ENCODE measurements at places on chromosomes 3 and 15.

DNA sequence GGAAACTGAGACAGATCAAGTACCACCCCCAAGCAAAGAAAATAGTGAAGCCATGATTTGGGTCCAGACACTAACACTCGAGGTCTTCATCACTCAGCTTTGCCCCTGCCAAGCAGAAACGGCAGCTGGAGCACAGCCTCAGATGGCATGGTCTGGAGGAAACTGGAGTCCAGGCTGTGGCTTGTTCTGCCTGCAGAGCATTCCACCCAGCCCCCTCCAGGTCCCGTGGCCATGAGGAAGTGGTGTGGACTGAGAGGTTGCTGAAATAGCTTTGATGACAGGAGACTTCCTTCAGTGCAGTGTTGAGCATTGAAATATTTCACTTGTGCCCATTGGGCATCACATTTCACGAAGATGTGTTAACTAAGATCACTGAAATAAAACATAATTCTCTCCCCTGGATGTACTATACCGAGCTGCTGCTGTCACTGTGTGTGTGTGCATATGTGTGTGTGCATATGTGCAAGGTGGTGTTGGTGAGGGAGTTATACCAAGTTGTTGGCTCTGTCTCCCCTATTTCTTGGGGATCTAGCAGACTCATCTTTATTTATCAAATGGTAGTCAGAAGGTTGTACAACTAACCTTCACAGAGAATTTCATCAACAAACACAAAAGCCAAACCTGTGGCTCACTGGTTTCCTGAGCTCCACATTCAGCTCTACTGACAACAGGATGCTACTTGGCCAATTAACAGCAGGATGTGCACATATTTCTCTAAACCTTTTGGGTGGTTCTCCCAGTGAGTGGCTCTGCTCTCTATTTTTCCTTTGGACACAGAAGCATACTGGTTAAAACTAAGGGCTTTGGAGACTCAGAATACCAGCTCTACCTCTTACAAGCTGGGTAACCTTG, 660.1 kb upstream of the CFAP20DC start:
- DNase-seq, result no peak

DNA sequence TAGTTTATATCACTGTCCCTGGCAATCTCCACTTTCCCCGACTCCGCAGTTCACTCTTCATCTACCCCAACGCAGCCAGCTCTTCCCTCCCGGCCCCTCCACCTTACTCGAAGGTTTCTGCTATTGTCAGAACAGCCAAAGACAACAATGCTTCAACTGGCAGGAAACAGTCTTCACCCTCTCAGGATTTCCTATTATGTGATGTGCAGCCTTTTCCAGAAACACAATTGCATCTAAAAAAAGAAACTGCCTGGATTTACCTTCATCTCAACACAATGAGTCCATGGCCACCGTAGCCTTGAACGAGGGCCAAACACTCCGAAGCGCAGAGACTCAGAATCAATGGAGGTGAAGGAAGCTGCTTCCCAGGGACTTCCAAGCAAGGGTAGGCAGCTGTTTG, 182.1 kb upstream of the TSC22D2 start:
- DNase-seq, result no peak

DNA sequence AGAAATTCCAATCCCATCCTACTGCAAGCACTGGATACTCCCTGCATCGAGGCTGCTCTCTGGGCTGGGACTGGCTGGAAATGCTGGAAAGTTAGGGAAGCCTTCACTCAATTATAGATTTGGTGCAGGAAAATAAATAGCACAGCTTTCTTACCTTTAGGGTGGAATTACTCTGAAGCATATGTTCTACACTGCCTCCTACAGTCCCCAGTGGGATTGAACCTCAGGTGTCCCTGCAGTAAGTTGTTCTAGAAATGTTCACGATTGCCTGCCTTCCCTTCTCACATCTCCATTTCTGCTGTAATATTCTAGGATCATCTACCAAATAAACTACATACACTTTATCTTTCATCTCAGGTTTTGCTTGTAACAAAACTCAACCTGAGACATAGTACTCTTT, 536.7 kb upstream of the LMCD1 start:
- no peak for DNase-seq

- no peak for DNase-seq
Observed at GRCh38 chr15:96431786-96432185, 101.3 kb downstream of the NR2F2 start.

GRCh38 chr3:25724948-25725645, 58.1 kb downstream of the NGLY1 start:
- DNase-seq, result no peak

GRCh38 chr15:31381801-31382712, 55.4 kb downstream of the KLF13 start:
- no peak for DNase-seq

DNA sequence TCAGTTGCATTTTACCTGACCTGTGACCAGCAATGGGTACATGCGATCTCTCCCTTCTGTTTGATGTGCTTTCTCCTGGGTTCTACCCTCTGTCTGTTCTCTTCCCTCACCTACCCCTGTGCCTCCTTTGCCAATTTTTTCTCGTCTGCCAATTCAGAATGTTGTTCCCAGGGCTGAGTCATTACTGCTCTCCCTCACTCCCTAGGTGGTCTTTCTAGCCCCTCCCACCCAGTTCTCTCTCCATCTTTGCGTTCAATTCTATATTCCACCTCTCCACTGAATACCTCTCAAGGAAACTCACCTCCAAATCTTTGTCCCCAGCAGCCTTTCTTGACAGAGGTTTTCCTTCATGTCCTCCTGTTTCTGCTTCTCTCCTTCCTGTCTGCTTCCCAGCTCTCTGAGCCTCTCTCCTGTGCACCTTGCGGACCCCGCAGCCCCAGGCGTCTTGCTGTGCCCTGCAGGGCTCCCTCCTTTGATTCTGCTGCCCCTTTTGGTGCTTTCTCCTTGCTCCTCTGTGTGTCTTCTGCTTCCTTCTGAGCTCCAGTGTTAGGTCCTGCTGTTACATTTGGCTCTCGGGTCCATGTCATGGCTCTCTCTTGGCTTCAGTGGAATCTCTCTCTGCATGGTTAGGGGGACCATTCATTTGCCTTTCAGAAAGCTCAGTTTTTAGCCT, 398.2 kb upstream of the TPM1 start:
- DNase-seq, result no peak

DNA sequence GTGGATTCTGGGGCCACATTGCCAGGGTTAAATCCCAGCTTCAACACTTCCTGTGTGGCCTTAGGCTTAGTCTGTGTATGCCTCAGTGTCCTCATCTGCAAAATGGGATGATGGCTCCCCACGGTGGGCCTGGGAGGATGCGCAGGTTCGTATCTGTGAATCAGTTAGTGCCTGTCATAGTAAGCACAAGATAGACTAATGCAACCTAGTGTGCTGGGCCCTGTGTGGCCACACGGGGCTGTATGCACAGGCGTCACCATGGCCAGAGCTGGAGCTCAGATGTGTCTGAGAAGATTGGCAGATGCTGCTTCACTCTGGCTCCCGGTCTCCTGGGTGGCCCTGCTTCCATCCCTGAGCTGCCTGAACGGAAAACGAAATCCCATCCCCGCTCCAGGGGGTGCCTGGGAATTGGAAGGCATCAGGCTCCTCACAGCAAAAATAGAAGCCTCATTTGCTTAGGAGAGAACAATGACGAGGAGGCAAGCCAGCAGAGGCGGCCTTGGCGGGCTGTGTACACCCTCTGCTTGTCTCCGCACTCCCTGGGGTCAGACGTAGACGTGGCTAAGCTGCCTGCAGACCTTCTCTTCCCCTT, 103.6 kb downstream of the APBA2 start:
- no peak for DNase-seq

GRCh38 chr3:129648391-129648790, 41.9 kb upstream of the PLXND1 start:
- DNase-seq, result no peak

- no peak for DNase-seq
Observed at GRCh38 chr3:191123946-191124345, 75.1 kb upstream of the OSTN start.

GRCh38 chr3:87209111-87209510, 18.0 kb upstream of the CHMP2B start:
- DNase-seq, result no peak

DNA sequence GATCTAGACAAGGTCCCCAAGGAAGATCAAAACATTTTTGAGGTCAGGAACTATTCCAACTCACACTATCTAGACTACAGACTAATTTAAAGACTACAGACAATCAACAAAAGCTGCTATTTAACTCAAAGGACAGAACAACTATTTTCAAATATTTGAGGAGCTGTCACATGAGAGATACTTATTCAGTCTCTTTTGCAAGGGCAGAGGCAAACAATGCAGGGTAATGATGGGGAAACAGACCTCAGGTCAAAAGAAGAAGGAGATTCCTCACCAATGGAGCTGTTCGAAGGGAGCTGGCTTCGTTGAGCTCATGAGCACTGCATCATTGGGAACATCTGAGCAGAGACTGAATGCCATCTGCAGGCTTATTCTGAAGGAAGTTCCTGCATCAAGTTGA, 231.9 kb downstream of the DTWD1 start:
- no peak for DNase-seq

DNA sequence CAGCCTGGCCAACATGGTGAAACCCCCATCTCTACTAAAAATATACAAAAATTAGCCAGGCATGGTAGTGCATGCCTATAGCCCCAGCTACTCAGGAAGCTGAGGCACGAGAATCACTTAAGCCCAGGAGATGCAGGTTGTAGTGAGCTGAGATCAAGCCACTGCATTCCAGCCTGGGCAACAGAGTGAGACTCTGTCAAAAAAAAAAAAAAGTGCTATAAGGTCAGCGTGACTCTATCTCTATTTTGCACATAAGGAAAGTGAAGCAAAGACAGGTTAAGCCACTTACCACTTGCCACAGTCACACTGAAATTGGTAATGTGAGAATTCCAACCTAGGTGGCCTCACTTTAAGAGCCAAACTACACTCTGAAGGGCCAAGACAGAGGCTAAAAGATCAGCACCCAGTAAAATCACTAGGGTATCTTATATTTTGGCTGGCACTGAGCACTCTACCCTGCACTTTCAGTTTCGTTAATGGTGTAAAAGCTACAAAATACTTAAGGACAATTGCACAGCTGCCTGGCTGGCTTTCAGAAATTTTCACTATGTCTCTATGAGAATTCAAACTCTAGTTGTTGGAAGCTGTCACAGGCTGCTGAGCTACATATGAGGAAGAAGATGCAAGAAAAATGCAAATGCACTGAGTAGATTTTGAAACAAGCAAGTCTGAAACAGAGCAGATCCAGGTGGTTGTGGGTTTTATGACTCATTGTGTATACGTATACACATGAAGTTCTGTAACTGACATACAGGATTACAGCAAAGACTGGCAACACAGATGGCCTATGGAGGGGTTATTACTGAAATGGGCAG, 32.7 kb downstream of the TRANK1 start:
- DNase-seq, result no peak

- no peak for DNase-seq
Observed at GRCh38 chr15:85711580-85712192, 83.0 kb downstream of the KLHL25 start.

DNA sequence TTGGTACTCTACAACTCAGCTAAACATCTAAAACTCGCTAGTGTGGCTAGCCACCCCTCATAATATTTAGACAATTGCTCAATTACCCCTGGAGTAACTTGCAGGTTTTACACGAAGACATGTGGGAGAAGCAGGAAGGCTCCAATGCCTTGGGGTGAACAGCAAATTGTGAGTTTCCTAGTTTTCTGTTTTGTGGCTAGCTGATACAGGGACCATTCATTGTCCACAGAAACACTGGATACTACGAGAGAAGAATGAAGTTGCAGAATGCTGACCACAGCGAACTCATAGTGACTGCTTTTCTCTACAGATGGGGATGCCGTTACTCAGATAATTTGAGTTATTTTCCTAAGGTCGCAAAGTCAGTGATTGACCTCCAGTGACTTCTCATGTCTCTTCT, 212.9 kb downstream of the P3H2 start:
- no peak for DNase-seq
